ENCODE measurements at places on chromosomes 5 and 9. TPM values are rescaled to one million over a fixed set of nuclear protein-coding genes. Genes with fewer than 3 reads are reported as not detected.

GRCh38 chr9:121322037-121322736, 47.9 kb downstream of the STOM start:
- no peaks in the 10 kb centered on the region for H3K27me3 ChIP-seq
- peak; percentile 67 for DNase-seq
- peaks cover 42% of the 10 kb centered on the region for H3K36me3 ChIP-seq
- H3K27ac ChIP-seq, result peak overlapping the region; percentile 69
- peaks cover 20% of the 10 kb centered on the region for H3K4me1 ChIP-seq

- H3K36me3 ChIP-seq, result no peaks in the 10 kb centered on the region
- H3K27me3 ChIP-seq, result no peaks in the 10 kb centered on the region
- H3K4me3 ChIP-seq, result no peak overlapping the region
- H3K27ac ChIP-seq, result no peak overlapping the region
Observed at GRCh38 chr9:1018121-1018520, 32.0 kb upstream of the DMRT2 start.

- H3K27ac ChIP-seq, result no peak overlapping the region
- H3K4me1 ChIP-seq, result no peaks in the 10 kb centered on the region
- no peaks in the 10 kb centered on the region for H3K27me3 ChIP-seq
- no peak overlapping the region for H3K4me3 ChIP-seq
- DNase-seq, result no peak
- no peaks in the 10 kb centered on the region for H3K36me3 ChIP-seq
Observed at GRCh38 chr9:35835216-35835632, 6.2 kb downstream of the TMEM8B start.

The BTNL3 gene
- not detected for polyA plus RNA-seq

Measured in keratinocyte (primary cell).